Activated effector memory CD4-positive, alpha-beta T cell treated with anti-CD3 and anti-CD28 coated beads, Interleukin-2, amount 50 U/mL, for 16 hours (primary cell): ENCODE measurements at places on chromosomes 16 and 17.

DNA sequence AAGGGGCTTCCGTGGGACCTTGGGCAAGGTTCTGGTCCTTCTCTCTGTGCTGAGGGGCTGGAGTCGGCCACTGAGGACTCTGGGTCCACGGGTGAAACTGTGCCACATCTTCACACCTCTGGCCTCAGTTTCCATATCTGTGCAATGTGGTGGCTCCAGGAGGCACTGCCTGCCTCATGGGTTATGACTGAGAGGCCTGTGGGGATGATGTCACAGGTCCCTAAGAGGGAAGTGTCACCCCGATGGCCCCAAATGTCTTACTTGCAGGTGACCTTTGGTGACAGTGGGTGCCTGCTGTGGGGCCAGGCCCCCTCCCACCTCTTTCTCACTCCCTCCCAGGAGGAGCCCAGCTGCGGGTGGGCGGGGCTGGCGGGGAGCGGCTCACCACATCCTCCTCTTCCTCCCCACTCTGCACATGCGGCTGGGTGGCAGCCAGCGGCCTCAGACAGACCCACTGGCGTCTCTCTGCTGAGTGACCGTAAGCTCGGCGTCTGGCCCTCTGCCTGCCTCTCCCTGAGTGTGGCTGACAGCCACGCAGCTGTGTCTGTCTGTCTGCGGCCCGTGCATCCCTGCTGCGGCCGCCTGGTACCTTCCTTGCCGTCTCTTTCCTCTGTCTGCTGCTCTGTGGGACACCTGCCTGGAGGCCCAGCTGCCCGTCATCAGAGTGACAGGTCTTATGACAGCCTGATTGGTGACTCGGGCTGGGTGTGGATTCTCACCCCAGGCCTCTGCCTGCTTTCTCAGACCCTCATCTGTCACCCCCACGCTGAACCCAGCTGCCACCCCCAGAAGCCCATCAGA is at the start of gene IL21R:
TSS of gene IL21R (plus strand) at position 407 of the 801 bp plus-strand sequence. CDS start 27,898 bp downstream, outside the sequence.
- peak; percentile 93 for DNase-seq

DNA sequence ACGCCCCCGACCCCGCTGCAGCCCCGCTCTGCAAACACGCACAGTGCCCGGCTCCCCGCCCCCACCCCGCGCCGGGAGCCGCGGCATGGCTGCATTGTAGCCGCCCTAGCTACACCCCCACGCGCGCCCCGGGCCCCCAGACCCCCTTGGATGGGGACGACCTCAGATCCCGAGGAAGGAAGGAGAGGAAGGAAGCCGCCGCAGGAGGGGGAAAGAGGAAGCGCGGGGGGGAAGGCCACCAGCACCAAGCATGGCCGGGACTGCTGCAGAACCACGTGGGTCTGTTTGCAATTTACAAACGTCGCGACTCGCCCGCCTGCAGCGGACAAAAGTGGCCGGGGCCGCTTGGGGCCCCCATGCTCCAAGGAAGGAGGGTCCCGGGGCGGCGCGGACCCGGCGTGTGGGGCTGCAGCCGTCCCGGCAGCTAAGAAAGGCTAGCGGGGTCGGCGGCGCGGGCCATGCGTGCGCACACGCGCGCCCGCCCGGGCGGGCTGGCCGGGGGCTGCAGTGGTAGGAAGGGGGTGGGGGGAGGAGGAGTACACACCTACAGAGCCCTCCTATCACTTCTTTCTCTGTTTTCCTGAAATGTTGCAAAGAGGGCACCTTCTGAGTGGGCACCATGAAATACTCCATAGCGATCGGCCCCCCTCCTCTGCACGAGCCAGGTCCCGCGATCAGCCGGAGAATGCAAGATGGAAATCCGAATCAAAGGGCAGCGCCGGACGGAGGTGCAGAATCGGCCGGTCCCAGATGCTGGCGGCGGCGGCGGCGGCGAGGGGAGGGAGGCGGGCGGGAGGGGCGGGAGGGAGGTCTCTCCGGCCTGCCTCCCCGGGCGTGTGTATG is 488 bp downstream of the TFAP4 start:
- no peak for DNase-seq

DNA sequence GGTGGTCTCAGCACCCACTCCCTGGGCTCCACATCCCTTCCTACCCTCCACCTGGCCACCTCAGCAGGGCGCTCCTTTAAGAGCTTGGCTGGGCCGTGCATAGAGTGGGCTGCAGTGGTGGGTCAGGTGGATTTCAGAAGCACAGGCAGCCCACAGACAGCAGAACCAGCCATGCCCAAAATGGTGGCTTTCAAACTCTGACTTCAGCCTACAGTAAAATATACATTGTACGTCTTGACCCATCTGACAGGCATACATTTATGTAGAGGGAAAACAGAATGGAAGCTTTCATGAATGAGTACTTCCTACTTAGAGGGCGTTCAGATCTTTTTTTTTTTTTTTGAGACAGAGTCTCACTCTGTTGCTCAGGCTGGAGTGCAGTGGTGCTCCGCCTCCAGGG is 26.0 kb upstream of the LASP1NB start:
- DNase-seq, result no peak

- no peak for DNase-seq
These were observed 94.3 kb downstream of the MAP2K6 start for GRCh38 chr17:69508814-69509213.

- DNase-seq, result no peak
These were observed 85.8 kb downstream of the IRX5 start for GRCh38 chr16:55016515-55016914.

DNA sequence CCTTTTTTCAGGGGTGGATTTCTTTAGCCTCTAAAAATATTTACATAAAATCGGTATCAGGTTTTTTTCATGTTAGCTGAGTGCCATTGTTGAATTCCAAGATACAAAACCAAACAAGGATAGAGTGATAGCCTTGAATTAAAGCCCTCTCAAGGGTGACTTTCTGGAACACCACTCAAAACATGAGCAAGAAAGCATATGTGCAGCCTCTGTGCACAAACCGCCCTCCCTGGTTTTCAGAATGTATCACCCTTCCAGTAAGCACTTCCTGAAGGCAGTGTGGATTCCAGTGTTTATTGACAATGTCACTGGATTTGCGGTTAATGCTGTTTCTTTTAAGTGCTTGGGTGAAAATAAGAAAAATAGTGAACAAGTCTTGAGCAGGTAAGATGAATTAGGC is 597.7 kb downstream of the TMEM114 start:
- DNase-seq, result no peak

- DNase-seq, result no peak
These were observed 265.9 kb downstream of the SOX9 start for GRCh38 chr17:72386619-72387237.

- DNase-seq, result peak; percentile 78
These were observed 381.6 kb upstream of the ASIC2 start for GRCh38 chr17:33674685-33675084.

DNA sequence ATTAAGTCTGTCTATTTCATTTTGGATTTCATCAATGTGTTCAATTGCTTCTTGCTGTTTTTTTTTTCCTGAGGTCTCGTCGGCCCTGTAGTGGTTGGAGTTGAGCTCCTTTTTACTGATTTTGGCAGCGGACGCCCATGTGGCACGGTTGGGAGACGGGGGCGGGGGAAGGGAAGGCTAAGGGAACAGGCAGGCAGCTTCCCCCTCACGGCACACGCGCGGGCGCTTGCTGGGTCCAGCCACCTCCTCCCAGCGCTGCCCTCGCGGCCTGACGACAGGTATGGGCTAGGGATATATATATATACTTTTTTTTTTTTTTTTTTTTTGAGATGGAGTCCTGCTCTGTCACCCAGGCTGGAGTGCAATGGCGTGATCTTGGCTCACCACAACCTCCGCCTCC is 11.4 kb downstream of the HSF5 start:
- no peak for DNase-seq

GRCh38 chr16:50224286-50224685 is 42.1 kb upstream of the ADCY7 start:
- no peak for DNase-seq

GRCh38 chr17:79203016-79203415 is 128.4 kb downstream of the ENGASE start:
- DNase-seq, result no peak

DNA sequence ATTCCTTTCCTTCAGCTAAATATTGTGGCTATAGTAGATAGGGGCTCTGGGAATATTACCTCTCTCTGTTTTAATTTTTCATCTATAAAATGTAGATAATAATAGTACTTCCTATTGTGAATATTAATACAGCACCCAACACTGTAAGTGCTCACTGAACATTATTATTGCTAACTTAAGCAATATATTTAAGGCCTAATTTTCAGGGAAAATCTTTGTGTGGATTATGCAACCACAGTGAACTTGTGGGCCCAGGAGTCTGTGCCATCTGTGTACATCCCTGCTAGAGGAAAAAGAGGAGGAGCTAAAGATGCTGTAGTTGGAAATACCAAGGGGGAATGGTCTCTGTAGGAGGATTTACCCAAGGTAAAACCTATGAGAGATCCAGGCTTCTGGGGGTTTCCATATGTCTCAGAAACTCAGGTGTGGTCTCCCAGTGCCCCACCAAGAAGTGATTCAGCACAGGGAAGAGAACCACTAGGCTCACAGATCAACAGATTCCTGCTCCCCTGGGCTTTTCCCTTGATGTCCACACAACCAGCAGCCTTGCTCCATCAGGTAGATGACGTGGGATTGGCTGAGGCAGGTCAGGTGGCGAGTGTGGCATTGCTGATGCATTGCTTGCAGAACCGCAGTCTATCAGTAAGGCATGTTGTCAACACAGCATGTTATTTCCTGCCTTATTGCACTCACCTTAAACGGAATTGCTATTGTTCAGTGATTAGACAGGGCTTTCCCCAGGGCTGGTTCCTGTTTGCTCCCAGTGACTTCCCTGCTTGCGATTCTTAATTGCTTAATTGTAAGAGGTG is 1.6 kb upstream of the N4BP1 start:
- DNase-seq, result peak; percentile 92

DNA sequence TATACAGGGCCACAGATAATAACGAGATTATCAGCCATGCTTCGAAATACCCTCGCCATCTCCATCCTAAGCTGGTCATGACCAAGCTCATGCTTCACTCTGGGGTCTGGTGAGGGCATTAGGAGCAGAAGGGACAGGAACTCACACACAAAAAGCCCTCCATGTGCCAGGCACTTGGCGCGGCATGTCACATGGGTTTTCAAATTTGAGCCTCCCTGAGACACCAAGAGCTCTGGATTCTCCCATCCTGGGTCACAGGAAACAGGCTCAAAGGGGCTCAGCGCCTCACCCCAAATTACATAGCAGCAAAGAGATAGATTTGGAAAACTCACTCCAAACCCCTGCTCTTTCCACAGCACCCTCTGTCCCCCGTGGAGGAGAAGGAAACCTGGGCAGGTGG is 239.5 kb downstream of the GSG1L start:
- peak; percentile 10 for DNase-seq

DNA sequence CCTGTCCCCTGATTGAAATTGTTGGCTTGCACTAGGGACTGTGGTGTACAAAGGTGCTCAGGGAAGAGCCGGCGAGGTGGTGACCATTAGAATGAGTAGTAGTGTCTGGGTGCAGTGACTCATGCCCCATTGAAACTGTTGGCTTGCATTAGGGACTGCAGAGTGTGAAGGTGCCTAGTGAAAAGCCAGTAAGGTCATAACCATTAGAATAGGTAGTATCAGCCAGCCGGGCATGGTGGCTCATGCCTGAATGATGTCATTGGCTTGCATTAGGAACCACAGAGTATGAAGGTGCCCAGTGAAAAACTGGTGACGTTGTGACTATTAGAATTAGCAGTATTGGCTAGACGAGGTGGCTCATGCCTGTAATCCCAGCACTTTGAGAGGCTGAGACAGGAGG is 78.9 kb downstream of the ABCC6 start:
- DNase-seq, result no peak

DNA sequence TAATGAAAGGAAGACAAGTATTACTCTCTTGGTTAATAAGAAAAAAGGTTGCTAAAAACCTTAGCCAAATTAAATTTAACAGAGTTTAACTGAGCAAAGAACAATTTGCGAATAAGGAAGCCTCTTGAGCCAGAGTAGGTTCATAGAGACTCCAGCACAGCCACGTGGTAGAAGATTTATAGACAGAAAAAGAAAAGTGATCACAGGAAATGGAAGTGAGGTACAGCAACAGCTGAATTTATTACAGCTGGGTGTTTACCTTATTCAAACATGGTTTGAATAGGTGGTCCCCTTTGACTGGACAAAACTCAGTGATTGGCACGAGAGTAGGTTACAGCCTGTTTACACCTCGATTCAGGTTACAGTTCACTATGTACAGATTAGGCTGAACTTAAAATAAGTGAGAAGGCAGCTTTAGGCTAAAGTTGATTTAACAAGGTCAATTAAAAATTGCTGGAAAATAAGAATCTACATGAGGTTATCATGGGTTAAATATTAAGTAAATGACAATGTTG is 3.3 kb upstream of the CCL15 start:
- no peak for DNase-seq

GRCh38 chr17:74453665-74454196 is 12.7 kb upstream of the CD300A start:
- DNase-seq, result peak; percentile 87

- DNase-seq, result peak; percentile 67
These were observed 2.9 kb upstream of the CACNG3 start for GRCh38 chr16:24253192-24253591.

DNA sequence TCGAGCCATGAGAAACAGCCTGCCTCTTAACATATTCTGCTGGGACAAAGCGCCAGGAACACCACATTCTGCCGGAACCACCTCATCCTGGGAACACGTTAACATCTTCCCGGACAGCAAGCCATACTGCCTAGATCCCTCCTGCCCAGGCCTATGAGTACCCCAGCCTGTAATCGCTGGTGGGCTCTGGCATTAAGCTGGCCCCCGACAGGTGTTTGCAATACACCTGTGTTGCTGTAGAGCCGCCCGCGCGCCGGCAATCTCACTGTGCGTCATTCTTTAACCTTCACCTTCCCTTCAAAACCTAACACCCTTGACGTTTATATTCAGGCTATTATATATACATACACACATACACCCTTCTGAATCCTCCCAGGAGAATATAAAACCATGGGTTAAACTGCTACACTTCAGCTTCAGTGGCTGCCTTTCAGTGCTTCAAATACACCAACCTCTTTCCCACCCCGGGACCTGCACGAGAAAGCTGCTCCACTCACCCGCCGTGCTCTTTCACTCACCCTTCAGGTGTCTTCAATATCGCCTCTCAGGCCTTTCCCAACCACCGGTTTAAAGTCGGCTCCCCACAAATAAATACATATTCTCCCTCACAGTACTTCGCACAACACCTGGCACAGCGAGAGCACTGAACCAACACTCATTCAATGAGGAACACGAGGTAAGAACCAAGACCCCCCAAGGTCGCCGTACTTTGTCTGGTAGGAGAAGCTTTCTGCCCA is 1.0 kb upstream of the ENDOV start:
- DNase-seq, result peak; percentile 57

- DNase-seq, result peak; percentile 89
These were observed 1.2 kb upstream of the PFN1 start for GRCh38 chr17:4949321-4950074.

DNA sequence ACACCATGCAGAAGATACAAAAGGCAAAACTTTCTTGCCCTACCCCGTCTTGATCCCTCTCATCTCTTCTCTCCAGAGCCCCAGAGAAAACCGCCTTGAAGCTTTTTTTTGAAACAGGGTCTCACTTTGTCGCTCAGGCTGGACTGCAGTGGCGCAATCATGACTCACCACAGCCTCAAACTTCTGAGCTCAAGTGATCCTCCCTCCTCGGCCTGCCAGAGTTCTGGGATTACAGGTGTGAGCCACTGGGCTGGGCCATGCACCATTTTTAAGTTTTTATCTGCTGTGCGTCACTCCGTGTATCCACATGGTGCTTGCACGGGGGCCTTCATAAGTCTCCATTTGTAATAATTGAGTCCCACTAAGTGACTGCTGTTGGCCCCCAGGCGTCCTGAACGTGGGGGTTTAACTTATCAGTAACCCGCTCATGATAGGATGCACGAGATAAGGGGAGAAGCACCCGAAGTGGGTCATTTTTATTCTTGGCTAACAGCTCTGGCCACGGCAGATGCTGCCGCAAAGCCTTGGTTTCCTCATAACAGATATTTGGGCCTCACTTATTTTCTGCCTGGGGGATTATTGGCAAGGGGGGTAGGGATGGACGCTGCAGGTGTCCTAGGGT is 8.6 kb downstream of the DNAH17 start:
- DNase-seq, result no peak
